Ovary (tissue), 10 donors: ENCODE measurements at places on chromosomes 12 and 14.

DNA sequence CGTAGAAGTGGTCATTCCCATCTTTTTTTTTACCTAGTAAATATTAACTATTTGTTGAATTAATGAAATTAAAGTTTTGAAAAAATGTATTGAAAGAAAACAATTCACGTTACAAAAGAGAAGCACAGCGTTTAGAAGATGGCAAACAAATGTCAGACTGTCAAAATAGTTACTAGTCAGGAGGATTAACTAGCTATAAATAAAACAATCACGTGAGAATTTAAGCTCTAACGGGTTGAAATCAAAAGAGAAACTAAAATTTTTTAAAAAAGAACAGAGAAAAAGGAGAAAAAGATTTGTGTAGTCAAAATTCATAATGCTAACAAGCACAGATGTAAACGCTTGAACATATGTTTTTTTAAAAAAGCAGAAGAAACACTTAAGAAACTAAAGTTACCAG is 26.4 kb downstream of the DDHD1 start:
- no peak for DNase-seq

DNA sequence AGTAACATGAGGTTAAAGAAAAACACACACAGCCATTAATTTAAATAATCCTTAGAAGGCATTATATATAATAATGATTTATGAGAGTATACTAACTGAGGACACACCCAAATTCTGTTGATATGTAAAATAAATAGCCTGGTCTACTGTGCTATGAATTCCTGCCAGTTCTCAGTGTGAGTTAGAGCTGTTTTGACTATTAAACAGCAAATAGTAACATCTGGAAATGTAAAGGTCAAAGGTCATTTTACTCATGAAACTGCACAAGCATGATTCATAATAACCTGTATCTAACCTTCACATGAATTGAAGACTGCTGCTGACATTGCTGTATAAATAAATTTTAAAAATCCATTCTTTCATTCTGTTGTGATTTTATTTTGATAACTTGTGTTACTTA is 966.7 kb downstream of the SLC6A15 start:
- DNase-seq, result no peak

- DNase-seq, result no peak
Measured at GRCh38 chr14:58121530-58122186, 30.4 kb downstream of the ARMH4 start.

GRCh38 chr12:112906712-112907414 is at the start of gene OAS1:
TSS of gene OAS1 (plus strand) at chr12:112906962. CDS start at chr12:112907040, 78 bp downstream.
- DNase-seq, result no peak

DNA sequence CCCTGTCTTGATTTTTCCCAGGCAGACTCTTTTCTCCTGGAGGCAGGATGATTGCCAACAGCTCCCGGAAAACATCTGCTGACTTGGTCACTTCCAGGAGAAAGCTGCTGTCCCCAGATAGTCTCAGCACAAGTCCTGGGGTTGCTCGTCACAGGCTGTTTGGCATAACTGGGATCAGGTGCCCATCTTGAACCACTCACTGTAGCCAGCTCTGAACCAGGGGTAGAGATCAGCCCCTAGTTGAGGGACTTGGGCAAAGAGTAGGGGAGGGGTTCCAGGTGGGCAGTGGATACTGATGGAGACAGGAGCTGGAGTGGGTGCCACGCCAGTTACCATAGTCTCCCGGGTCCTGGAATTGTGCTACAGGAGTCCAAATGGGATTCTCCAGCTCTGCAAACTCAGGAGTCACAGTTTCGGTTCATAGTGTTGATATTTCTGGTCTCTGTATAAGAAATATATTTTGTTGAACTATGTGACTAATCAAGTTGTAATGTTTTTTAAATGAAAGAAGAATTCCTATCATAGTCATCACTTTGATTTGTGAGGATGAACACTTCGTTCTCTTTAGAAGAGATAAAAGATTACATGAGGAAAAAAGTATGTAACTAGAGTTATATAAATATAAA is 1154.5 kb downstream of the AACS start:
- DNase-seq, result no peak

DNA sequence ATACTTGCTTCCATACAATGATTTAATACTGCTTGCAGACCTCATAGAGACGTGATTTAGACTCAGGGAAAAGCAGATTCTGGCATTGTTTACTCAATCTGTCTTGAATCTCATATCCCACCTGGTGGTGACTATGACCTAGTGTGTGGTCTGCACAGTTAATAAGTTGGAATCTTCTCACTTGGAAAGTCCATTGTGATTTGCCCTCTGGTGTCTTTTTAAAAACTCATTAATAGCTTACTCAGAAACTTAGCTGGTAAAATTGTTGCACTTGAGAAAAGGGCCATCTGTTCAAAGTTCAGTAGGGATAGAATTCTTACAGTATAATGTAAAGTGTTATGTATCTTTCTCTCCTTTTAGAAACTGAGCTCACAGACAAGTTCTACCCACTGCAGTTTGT is 106.0 kb downstream of the PELI2 start:
- DNase-seq, result no peak

- no peak for DNase-seq
Measured at GRCh38 chr12:122835750-122836026, 431 bp downstream of the HIP1R start.

GRCh38 chr14:36901861-36902260 is 240.2 kb downstream of the PAX9 start:
- DNase-seq, result no peak

GRCh38 chr12:123996581-123996980 is 23.6 kb downstream of the ZNF664 start:
- DNase-seq, result no peak

GRCh38 chr14:22336031-22336430 is 253.0 kb downstream of the DAD1 start:
- no peak for DNase-seq

DNA sequence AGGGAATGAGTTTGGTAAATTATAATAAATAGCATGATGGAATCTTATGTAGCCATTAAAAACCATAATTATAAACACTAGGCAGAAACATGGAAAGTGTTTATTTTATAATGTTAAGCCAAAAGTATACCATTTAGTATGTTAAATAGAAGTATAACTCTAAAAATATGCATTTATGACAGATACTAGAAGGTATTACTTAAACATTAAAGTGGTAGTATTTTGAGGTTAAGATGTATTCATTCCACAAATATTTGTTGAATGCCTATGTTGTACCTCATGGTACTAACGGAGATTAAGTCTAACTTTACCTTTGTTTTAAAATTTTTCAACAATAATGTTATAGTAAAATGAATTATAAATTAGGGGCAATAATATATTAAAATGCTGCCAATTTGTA is 24.1 kb downstream of the TTC8 start:
- no peak for DNase-seq

- no peak for DNase-seq
Measured at GRCh38 chr14:74695406-74695805, 17.5 kb downstream of the AREL1 start.

DNA sequence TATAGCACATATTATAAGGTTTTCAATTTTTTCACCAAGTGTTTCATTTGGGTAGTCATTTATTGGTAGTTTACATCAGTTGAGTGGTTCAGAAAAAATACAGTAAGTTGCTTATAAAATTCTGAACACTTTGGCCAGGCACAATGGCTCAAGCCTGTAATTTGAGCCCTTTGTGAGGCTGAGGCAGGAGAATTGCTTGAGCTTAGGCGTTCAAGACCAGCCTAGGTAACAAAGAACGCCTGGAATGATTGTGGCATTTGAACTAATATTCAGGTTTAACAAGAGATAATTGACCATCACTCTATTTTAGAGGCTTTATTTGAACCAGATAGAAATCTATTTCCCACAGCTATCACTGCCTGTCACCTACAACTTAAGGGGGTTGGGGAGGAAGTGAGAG is 22.7 kb downstream of the HIF1A start:
- DNase-seq, result no peak

- no peak for DNase-seq
Measured at GRCh38 chr12:132804426-132804861, 24.2 kb downstream of the GOLGA3 start.

DNA sequence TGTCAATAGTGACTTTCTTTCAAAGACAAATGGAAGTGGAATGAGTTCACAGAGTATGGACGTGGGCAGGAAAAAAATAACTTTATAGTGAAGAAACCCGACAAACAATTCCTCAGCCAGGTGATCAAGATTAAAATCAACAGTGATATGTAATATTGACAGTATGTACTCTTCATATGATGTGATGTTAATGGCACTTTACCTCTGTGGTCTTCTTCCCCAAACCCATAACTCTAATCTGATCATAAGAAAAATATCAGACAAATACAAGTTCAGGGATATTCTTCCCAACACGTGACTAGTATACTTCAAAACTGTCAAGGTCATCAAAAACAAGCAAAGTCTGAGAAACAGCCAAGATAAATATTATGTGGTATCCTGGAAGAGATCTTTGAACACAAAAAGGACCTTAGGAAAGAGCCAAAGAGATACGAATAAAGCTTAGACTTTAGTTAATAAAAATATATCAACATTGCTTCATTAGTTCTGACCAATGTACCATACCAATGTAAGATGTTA is 215.5 kb downstream of the PPFIA2 start:
- DNase-seq, result no peak

DNA sequence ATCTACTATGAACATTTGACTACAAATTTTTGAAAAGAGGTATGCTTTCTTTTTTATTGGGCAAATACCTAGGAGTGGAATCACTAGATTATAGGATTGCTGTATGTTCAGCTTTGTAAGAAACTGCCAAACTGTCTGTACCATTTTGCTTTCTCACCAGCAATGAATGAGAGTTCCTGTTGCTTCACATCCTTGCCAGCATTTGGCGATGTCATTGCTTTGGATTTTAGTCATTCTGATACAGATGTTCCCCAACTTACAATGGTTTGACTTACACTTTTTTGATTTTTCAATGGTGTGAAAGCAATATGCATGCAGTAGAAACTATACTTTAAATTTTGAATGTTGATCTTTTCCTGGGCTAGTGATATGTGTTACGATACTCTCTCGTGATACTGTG is 328.7 kb downstream of the RAD51B start:
- no peak for DNase-seq

- peak; percentile 49 for DNase-seq
Measured at GRCh38 chr12:8038659-8039114, 6.2 kb downstream of the FOXJ2 start.

GRCh38 chr12:59085690-59086089 is 165.4 kb upstream of the LRIG3 start:
- no peak for DNase-seq

GRCh38 chr12:84756961-84757360 is 155.6 kb downstream of the SLC6A15 start:
- no peak for DNase-seq

DNA sequence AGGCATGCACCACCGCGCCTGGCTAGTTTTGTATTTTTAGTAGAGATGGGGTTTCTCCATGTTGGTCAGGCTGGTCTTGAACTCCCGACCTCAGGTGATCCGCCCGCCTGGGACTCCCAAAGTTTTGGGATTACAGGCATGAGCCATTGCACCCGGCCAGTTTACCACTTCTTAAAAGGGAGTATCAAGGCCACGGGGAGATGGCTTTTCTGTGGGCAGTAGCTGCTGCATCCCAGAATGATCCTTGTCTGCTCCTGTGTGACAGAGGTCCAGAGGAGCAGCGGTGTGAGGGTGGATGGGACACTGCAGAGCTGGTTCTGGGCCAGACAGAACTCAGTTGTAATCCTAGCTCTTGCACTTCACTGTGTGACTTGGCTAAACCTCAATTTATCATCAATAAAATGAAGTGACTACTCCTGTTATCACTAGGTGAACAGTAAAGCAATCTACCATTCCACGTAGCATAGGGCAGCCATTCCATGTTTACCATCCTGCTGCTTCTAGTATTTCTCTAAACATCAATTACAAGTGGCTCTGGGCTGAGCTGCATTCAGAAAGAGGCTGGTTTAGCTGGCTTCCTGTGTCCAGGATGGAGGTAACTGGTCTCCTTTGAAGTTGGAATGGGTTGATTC is 3.0 kb upstream of the NPFF start:
- no peak for DNase-seq

- DNase-seq, result no peak
Measured at GRCh38 chr12:90100579-90100978, 391.9 kb upstream of the ATP2B1 start.

- peak; percentile 37 for DNase-seq
Measured at GRCh38 chr12:70590051-70590450, 47.2 kb downstream of the PTPRB start.

DNA sequence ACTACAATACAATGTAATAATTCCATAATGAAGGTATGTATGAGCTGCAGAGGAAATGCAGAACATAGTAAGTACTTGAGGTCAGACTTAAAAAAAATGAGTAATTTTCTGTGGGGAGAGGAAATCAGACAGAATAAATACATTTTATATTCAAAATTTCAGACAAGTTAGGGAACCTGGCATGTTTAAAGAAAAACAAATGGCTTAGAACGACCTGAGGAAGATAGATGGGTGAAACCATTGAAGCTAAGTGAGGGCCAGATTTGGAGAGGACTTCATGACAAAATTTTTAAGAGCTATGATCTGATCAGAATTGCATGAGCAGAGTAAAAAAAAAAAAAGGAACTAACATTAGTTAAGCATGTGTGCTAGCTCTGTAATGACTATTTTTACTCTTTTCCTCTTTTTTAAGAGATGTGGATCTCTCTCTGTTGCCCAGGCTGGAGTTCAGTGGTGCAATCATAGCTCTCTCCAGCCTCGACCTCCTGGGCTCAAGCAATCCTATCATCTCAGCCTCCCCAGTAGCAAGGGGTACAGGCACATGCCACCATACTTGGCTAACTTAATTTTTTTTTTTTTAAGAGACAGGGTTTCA is 157.6 kb upstream of the PDE3A start:
- DNase-seq, result no peak
